ENCODE measurements at places on chromosomes 4 and X. TPM values are rescaled to one million over a fixed set of nuclear protein-coding genes. Genes with fewer than 3 reads are reported as not detected.
A peak's percentile ranks its signal among the peaks of the same experiment; 100 is the strongest.

ESX1 gene
- total RNA-seq: not detected

FRMPD3 gene
- not detected for total RNA-seq

GYPE gene
- 0.44 TPM for total RNA-seq

GRCh38 chr4:26055855-26056254 lies 141.8 kb downstream of the SMIM20 start:
- no peaks in the 10 kb centered on the region for H3K27me3 ChIP-seq
- H3K4me1 ChIP-seq: no peaks in the 10 kb centered on the region
- H3K4me3 ChIP-seq: no peak overlapping the region
- H3K36me3 ChIP-seq: no peaks in the 10 kb centered on the region

- peak overlapping the region; percentile 69 for H3K4me3 ChIP-seq
- H3K27me3 ChIP-seq: peaks cover 27% of the 10 kb centered on the region
- H3K27ac ChIP-seq: peak overlapping the region; percentile 80
- peaks cover 6% of the 10 kb centered on the region for H3K36me3 ChIP-seq
- no peak for DNase-seq
- H3K4me1 ChIP-seq: no peaks in the 10 kb centered on the region
These were observed 420 bp downstream of the TSC22D3 start for GRCh38 chrX:107775000-107775733.

GRCh38 chrX:31298916-31299315 lies 227.1 kb upstream of the FTHL17 start:
- H3K36me3 ChIP-seq: no peaks in the 10 kb centered on the region
- H3K27me3 ChIP-seq: no peaks in the 10 kb centered on the region
- H3K4me3 ChIP-seq: no peak overlapping the region
- no peak overlapping the region for H3K27ac ChIP-seq
- DNase-seq: no peak

- no peak overlapping the region for H3K27ac ChIP-seq
- no peak overlapping the region for H3K4me3 ChIP-seq
- H3K27me3 ChIP-seq: no peaks in the 10 kb centered on the region
- DNase-seq: no peak
- no peaks in the 10 kb centered on the region for H3K4me1 ChIP-seq
These were observed 160.3 kb downstream of the ANK2 start for GRCh38 chr4:113209652-113210320.

DNA sequence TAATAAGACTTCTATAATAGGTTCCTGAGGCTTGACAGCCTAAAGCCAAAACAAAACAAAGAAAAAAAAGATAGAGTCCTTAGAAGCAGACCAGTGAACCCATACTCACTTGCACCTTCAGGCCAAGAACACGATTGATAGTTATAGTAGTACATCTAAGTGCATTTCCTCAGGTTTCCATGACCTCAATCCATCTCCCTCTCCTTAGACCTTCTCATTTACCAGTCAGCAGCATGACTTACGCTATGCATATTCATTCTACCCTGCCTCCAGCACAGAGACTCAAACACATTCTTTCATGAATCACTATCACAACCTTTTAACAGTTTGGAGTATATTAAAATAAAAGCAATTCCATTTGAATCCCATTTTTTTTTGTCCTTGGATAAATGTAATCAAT lies 855.6 kb downstream of the CCSER1 start:
- no peak overlapping the region for H3K4me3 ChIP-seq
- H3K27ac ChIP-seq: no peak overlapping the region
